ENCODE measurements at places on chromosomes 13 and 19.
A peak's percentile ranks its signal among the peaks of the same experiment; 100 is the strongest.

- H3K4me3 ChIP-seq: no peak overlapping the region
- no peak overlapping the region for H3K27ac ChIP-seq
- H3K27me3 ChIP-seq: no peaks in the 10 kb centered on the region
- DNase-seq: no peak
These were observed 11.1 kb downstream of the MED25 start for GRCh38 chr19:49829200-49829599.

DNA sequence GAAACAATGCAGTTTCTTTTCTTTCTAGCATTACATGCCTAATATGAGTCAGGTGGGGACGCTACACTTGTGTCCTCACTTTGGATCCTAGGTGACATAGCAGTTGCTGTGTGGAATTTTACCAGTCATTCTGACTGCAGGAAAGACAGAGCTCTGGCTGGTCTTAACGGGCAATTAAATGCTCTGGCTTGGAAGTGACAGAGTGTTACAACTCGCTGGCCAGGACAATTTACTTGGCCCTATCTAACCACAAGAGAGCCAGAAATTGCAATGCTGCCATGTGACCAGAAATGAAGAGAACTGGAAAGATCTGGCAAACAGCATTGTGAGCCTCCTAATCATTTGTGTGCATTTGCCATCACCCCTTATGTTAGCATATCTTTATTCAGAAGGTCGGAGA is 351.1 kb downstream of the DCT start:
- no peaks in the 10 kb centered on the region for H3K36me3 ChIP-seq
- H3K27ac ChIP-seq: no peak overlapping the region
- no peak overlapping the region for H3K4me3 ChIP-seq
- H3K4me1 ChIP-seq: no peaks in the 10 kb centered on the region
- no peaks in the 10 kb centered on the region for H3K27me3 ChIP-seq

DNA sequence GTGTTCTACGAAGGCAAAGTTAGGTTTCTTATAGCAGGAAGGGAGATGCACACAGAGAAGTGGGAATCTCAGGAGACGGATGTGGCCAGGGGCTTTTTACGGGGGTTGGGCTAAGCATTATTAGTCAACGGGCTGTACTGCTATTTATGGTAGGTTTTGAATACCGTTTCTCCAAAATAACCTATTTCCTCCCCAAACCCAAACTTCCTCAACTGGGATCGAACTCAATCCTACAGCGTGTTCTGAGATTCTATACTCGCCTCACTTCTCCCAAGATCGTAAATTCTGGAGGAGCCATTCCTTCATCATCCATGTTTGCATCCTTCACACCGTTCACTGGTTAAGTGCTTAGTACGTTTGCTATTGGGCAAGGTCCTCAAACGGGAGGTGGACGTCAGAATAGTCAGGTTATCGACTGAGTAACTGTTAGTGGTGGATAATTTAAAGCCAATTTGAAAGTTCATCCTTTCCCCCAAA is 1.2 kb upstream of the TRIM13 start:
- H3K4me3 ChIP-seq: peak overlapping the region; percentile 90
- no peak for DNase-seq
- no peak overlapping the region for H3K27ac ChIP-seq
- no peaks in the 10 kb centered on the region for H3K36me3 ChIP-seq
- no peaks in the 10 kb centered on the region for H3K27me3 ChIP-seq

DNA sequence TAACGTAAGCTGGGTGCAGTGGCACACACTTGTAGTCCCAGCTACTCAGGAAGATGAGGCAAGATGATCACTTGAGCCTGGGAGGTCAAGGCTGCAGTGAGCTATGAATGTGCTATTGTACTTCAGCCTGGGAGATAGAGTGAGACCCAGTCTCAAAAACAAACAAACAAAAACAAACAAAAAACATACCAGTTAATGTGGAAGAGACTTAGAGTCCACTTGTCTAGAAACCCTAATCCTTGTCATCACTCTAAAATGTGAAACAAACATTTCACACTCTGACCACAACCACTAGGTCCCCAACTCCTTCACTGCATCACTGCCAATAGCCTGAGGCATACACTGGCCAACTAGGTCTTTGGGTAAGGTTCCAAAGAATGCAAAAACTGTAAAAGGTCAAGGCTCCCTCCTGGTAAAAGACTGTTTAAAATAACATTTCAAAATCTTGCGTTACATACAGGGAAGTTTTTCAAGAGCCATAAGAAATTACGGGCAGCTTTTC is 28.6 kb upstream of the CYP2B6 start:
- no peak overlapping the region for H3K27ac ChIP-seq
- no peaks in the 10 kb centered on the region for H3K36me3 ChIP-seq
- H3K4me1 ChIP-seq: peaks cover 9% of the 10 kb centered on the region
- no peak overlapping the region for H3K4me3 ChIP-seq

GRCh38 chr13:67156723-67157060 is 73.4 kb downstream of the PCDH9 start:
- H3K4me3 ChIP-seq: no peak overlapping the region
- H3K4me1 ChIP-seq: no peaks in the 10 kb centered on the region
- no peak overlapping the region for H3K27ac ChIP-seq
- DNase-seq: no peak

- peaks cover 6% of the 10 kb centered on the region for H3K4me1 ChIP-seq
- no peak for DNase-seq
- no peaks in the 10 kb centered on the region for H3K27me3 ChIP-seq
- H3K36me3 ChIP-seq: no peaks in the 10 kb centered on the region
- peak overlapping the region; percentile 82 for H3K4me3 ChIP-seq
These were observed 730 bp downstream of the ZNF260 start for GRCh38 chr19:36527341-36527740.

- H3K4me3 ChIP-seq: no peak overlapping the region
- no peaks in the 10 kb centered on the region for H3K27me3 ChIP-seq
- DNase-seq: no peak
- H3K4me1 ChIP-seq: peaks cover 4% of the 10 kb centered on the region
These were observed 680.1 kb downstream of the DIAPH3 start for GRCh38 chr13:59483501-59484145.

DNA sequence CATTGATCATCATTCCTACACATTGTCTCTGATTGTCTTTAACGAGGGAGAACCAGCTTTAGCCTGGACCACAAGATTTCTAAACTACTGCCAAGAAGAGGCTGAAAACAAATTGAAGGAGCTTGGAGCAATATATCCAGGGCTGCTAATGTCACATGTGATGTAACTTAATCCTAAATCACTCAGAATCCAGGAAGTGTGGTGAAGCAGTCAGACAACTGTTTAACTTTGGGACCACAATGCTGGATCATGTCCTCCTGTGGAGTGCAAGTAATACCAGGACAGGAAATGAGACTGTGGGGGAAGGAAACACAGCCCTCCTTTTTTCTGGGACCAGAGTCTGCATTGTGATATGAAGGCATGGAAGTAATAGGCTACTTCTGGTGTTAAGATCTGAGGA is 430.2 kb downstream of the KCTD12 start:
- no peaks in the 10 kb centered on the region for H3K36me3 ChIP-seq
- no peak for DNase-seq
- no peak overlapping the region for H3K27ac ChIP-seq
- no peaks in the 10 kb centered on the region for H3K27me3 ChIP-seq
- no peak overlapping the region for H3K4me3 ChIP-seq

DNA sequence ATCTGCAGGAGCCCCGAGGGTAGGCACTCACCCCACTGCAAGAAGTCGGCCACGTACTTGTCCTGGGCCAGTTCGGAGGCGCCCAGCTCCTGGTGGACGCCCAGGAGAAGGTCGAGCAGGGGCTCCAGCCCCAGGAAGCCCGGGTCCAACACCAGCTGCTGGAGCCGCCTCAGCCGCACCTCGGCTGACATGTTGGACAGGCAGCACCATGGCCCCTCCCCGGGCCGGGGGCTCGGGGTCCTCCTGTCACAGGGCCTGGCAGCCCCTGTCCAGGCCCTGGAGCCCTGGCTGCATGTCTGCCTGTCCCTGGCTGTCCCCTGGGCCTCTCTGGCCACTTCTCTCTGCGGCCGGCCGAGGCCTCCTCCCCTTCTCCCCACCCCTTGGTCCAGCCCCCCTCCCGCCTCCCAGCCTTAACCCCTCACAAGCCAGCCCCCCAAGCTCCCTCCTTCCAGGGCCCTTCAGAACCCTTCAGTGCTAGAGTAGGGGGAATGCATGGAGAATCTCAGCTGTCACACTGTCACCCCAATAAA is at the start of gene DMPK:
Gene DMPK, minus strand, starts transcription at position 329 of the 530 bp plus-strand sequence. Its CDS starts 138 bp downstream, at position 191.
- peak; percentile 51 for DNase-seq
- H3K27me3 ChIP-seq: no peaks in the 10 kb centered on the region
- peaks cover 17% of the 10 kb centered on the region for H3K4me1 ChIP-seq
- no peaks in the 10 kb centered on the region for H3K36me3 ChIP-seq

- DNase-seq: no peak
- H3K4me1 ChIP-seq: no peaks in the 10 kb centered on the region
- no peaks in the 10 kb centered on the region for H3K27me3 ChIP-seq
- H3K4me3 ChIP-seq: no peak overlapping the region
These were observed 214.9 kb downstream of the KLF5 start for GRCh38 chr13:73273745-73274144.

GRCh38 chr19:56134654-56134921 is 6.5 kb upstream of the ZNF444 start:
- no peaks in the 10 kb centered on the region for H3K27me3 ChIP-seq
- peaks cover 5% of the 10 kb centered on the region for H3K4me1 ChIP-seq
- no peak overlapping the region for H3K4me3 ChIP-seq
- DNase-seq: no peak
- H3K36me3 ChIP-seq: no peaks in the 10 kb centered on the region

DNA sequence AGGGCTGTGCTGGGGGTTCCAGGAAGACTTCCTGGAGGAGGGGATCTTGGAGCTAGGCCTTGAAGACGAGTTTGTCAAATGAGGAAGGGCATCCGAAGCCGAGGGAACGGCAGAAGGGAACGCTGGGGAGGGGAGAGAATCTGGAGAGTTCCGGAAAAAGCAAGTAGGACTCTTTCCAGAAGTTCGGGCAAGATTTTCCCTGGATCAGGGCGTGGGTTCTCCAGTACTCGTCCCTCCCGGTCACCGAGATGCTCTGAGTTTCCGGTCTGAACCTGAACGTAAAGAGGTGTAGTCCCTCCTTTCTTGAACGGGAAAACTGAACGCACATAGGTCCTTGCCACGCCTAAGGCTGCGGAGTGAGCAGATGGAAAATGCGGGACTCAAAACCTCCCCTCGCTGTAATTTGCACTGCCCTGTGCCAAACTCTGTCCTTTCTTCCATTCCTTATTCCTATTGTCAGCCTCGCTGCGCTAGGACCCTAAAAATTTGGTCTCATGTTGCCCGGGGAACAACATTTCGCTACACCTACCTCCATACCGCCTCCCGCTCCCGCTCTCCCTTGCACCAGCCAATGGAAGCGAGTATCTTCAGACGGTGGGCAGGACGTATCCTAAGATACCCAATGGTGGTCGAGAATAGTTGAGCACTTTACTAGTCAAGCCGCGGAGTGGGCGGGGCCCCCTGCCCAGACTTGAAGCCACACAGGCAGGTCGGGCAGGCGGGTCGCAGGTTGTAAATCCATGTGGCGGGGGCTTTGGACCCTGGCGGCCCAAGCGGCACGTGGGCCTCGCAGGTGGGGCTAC is at the start of gene GTPBP3:
Gene GTPBP3, plus strand, starts transcription at position 682 of the 803 bp plus-strand sequence. Its CDS starts 59 bp downstream, at position 741.
- H3K36me3 ChIP-seq: no peaks in the 10 kb centered on the region
- DNase-seq: peak; percentile 93
- peak within 1 kb of the TSS; percentile 81 for H3K27ac ChIP-seq
- peaks cover 8% of the 10 kb centered on the region for H3K4me1 ChIP-seq

DNA sequence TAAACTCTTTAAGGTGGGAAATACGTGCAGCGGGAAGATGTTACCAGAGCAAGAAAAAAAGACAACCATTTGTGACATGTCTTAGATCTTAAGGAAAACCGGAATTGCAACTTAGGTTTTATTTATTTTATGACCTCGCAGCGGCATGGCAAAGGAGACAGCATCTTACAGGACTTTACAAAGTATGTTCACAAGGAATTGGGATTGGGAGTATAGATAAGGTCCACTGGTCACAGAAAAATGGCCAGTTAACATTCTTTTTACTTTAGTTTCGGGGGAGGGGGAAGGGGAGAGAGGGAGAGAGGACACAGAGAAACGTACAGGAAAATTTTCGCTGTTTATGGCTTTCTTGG is 104.5 kb upstream of the DIAPH3 start:
- peak overlapping the region; percentile 23 for H3K4me3 ChIP-seq
- H3K4me1 ChIP-seq: no peaks in the 10 kb centered on the region
- no peaks in the 10 kb centered on the region for H3K36me3 ChIP-seq
- no peaks in the 10 kb centered on the region for H3K27me3 ChIP-seq

GRCh38 chr13:48575031-48575430 is 42.2 kb upstream of the RCBTB2 start:
- peaks cover 3% of the 10 kb centered on the region for H3K4me1 ChIP-seq
- no peaks in the 10 kb centered on the region for H3K27me3 ChIP-seq
- H3K4me3 ChIP-seq: no peak overlapping the region
- no peaks in the 10 kb centered on the region for H3K36me3 ChIP-seq
- no peak overlapping the region for H3K27ac ChIP-seq
- DNase-seq: no peak

DNA sequence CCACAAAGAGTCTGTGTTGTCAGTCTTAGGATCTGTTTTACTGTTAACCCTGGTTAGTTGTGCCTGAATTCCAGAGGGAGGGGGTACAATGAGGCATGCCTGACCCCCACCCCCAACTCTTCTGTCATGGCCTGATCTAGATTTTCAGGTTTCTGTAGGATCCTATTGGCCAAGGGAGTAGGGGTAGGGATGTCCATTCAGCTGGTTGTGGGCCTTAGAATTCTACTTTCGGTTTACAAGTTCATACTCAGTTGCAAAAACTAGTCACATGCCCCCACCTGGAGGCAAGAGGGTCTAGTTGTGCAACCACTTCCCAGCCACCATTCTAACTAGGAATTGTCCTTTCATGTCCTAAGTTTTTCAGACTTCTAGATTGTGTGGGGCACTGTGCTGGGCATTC is 94.3 kb upstream of the MBNL2 start:
- no peaks in the 10 kb centered on the region for H3K27me3 ChIP-seq
- no peak for DNase-seq
- peaks cover 12% of the 10 kb centered on the region for H3K4me1 ChIP-seq
- no peak overlapping the region for H3K27ac ChIP-seq
